CD4-positive, alpha-beta T cell treated with Interleukin-2 at 100 ng/mL for 4 hours (primary cell): ENCODE measurements at places on chromosomes 6 and 20.

GRCh38 chr6:31822036-31822821 lies 5.3 kb upstream of the HSPA1B start:
- peak; percentile 68 for DNase-seq

GRCh38 chr20:23446505-23446904 lies 6.2 kb downstream of the CST11 start:
- DNase-seq: peak; percentile 16

GRCh38 chr6:246352-246751 lies 45.9 kb upstream of the DUSP22 start:
- DNase-seq: no peak

DNA sequence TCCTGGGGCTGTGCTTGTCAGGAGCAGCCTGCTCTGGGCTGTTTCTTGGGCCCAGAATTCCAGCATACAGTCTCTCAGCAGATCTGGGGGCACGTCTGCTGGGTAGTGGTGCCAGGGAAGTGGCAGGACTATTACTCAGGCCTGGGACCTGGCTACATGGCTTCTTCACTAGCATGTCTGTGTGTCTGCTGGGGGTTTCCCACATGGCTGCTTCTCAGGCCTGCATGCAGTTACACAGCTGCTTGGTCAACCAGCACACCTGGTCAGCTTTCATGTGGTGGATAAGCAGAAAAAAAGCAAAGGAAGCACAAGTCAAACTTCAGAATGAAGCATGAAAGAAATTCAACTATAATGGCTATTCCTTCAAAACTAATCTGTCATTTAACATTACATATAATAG lies 316.2 kb upstream of the NOX3 start:
- DNase-seq: no peak

DNA sequence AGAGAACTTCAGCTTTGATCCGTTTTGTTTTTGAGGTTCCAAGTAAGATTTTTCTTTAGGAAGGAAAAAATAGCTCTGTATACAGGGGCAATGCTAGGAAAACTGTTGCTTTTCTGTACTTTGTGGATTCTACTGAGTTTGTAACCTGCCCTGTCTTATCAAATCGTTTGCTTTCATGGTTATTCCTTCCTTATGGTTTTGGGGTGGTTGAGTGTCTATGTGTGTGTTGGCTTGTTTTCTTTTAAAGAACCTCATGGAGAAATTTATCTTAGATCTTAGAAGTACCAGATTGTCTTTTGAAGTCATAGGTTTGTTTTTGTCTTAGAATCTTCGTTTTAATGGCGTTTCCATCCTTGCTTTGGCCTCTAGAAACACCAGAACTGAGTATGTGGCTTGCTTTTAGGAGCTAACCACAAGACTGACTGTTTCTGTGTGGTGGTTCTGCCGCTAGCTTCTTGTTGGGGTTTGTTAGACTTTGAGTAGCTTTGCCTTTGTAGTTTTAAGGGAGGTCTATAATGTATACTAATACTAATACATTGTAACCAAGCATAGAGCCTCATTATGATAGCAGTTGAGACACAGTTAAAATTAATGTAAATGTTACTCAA lies 86.8 kb downstream of the RPP40 start:
- DNase-seq: no peak

DNA sequence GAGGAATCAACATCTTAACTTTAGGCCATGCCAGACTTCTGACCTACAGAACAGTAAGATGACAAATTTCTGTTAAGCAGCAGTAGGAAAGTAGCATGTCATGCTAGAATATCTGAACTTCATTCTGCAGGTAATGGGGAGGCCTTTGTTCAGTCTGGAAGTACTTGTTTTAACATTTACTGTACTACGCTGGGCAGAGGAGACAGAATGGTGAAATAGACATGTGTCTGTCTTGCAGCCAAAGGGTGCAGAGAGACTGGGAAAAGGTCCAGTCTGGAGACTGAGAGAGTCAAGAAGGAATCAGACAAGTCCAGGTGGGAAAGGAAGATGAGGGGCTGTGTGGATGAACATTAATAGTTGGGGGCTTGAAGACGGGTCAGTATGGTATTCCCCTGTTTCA lies 17.5 kb upstream of the ZBTB2 start:
- no peak for DNase-seq

- DNase-seq: no peak
Observed at GRCh38 chr20:51914758-51915157, 112.4 kb upstream of the SALL4 start.

DNA sequence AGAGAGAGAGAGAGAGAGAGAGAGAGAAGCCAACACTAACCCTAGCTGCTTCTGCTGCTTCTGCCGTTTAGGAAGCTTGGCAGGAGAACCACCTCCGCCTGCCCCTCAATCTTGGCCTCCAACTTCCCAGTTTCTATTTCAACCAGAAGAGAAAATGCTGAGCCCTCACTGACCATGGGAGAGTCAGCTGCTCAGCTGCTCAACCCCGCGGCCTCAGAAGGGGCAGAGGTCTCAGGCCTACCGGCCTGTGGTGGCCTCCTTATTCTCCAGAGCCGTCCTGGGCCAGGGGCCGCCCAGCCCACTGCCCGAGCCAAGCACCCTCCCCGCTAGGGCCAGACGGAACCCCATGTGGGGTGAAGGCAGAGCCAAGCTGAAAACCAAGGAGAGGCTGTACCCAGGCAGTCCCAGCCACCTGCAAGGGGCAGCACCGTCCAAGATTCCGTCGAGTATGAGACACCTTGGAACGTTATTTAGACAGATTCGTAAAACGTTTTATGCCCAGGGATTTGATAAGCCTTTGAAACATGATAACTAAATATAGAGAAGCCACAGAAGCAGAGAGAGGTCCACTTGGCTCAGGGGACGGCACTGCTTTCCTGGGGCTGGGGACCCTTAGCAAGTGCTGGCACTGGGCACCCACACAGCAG lies 116.6 kb downstream of the DLL1 start:
- DNase-seq: no peak

- DNase-seq: no peak
Observed at GRCh38 chr6:32483968-32484613, 44.4 kb downstream of the HLA-DRA start.

DNA sequence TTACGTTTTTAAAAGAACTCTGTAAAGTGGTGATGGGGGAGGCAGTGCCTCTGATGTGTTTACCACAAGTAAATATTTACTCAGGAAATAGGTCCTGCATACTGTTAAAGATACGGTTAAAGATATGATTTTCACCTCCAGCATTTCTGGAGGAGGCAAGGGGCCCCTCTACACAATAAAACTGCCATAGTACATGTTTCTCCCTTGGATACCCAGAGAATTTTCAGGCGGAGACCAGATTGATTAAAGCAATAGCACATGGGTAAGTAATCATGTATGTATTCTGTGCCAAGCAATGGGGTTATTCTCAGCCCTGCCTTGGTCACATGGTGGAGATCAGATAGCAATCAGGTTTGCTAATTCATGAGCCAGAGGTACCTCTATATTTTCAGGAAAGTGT lies 9.6 kb downstream of the RIPOR2 start:
- DNase-seq: peak; percentile 52

DNA sequence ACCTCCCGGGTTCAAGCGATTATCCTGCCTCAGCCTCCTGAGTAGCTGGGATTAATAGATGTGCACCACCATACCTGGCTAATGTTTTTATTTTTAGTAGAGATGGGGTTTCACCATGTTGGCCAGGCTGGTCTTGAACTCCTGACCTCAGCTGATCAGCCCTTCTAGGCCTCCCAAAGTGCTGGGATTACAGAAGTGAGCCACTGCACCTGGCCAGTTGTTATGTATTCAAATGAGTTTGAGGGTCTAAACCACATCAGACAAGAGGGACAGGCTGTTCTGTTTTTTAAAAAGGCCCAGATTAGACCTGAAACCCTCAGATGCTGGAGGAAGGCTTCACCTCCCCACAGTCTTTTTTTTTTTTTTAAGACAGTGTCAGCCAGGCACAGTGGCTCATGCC lies 4.1 kb upstream of the SPAG4 start:
- no peak for DNase-seq

- DNase-seq: no peak
Observed at GRCh38 chr20:46584508-46584907, 34.1 kb upstream of the OCSTAMP start.

DNA sequence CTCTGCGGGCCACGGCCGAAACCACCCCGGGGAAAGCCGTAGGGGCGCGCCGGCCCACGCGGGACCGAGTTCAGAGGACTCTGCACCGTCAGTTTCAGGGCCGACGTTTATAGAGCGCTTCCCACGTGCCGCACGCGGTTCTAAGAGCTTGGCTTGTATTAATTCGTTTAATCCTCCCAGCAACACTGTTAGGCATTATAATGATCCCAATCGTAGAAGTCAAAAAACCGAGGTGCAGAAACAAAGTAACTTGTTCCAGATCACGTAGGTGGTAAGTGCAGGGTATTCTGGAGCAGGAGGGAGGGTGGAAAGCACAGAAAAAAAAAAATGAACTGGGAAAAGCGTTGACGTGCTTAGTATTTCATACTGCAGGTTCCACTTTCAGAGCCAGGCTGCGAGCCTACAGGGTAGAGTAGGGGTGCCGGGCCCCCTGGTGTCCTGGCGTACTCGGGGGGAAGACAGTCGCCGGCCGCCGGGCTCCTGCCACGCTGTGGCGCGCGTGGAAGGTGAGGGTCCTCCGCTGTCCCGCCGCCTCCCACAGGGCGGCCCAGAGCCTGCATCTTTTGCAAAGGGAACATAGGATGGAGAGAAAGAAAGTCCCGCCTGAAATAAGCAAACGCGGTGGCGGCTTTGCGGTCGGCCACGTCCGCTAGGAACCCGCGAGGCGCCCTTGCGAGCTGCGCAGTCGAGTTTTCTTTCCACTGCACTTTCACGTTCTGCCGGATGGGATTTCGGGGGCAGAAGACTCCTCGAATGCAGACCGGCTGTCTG lies 10.2 kb upstream of the FOXF2 start:
- DNase-seq: no peak

- DNase-seq: peak; percentile 22
Observed at GRCh38 chr6:143677891-143678791, at the start of gene PHACTR2. TSS of gene PHACTR2 (plus strand) at chr6:143677965. CDS start at chr6:143678164, 199 bp downstream.

GRCh38 chr6:135117413-135117968 lies 62.9 kb upstream of the HBS1L start:
- no peak for DNase-seq

GRCh38 chr6:2756241-2756640 lies 5.5 kb upstream of the MYLK4 start:
- DNase-seq: no peak

DNA sequence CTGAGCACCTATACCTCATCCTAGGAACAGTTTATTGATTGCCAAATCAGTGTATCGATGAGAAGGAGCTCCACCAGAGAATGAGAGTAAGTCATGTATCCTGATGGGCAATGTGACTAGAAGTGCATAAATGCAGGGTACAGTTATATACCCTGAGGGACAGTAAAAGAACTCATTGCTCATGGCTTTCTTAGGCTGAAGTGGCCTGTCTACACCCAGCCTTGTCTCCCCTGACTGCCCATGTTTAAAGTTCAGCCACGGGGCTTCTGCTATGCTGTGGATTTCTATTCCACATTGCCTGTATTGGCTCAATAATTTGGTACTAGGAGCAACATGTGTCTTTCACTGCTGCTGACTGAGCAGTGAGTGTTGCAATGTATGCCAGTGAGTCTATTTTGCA lies 400.4 kb upstream of the IMPG1 start:
- DNase-seq: no peak

GRCh38 chr6:156752666-156753301 lies 24.4 kb upstream of the ARID1B start:
- DNase-seq: no peak

GRCh38 chr6:44388135-44388487 lies 605 bp downstream of the CDC5L start:
- DNase-seq: no peak

GRCh38 chr6:156849806-156850205 lies 72.6 kb downstream of the ARID1B start:
- no peak for DNase-seq

- no peak for DNase-seq
Observed at GRCh38 chr6:81754906-81755305, 2.4 kb upstream of the TENT5A start.

DNA sequence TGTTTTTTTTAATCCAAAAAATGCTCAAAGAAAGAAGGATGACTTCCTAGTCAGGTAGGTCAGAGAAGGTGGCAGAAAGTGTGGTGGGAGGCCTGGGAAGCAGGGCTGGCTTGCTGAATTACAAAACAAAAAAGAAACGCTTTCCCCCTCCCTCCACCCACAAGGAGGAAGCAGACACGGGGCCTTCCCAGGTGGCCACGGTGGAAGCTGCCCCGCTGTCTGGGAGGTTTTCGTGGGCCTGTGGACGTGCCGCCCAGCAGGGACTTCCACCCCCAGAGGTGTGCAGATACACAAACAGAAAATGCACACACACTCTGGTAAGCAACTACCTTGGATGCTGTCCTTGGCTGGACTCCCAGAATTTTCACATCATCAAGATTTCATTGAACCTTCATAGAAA lies 198.2 kb upstream of the CDH4 start:
- DNase-seq: no peak

DNA sequence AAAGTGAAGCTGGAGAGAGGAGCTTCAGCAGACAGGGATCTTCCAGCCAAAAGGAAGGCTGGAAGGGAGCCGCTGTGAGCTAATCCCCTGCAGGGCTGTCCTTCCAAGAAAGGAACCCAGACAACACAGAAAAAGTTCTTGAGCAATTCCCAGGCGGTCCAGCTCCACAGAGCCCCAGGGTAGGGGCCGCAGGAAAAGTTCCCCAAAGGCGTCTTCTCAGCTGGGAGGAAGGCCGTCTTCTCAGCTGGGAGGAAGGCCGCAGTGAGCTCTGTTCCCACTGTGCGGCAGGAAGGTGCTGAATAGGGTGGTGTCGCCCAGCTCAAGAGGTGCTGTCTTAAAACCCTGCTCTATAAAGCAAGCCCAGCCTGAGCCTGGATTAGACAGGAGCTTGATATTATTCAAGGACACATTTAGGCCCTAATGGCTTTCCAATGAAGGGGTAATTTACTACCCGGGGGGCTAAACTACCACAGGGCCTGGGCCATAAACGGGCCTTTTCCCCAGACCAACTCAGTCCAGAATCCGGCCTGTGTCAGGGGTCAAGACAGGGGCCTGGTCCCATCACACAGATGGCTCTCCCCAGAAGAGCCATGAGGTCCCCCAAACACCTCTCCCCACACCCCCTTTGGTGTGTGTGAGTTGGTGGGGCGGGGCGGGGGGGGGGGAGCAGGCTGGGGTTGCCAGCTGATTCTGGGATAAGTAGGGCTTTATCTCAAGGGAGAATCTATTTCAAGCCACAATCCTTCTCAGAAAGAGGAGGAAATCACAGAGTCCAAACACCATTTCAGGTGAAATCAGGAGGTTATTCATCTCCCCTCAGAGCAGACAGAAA lies 103.6 kb downstream of the NOL4L start:
- no peak for DNase-seq

- DNase-seq: no peak
Observed at GRCh38 chr6:20223141-20223540, 10.9 kb upstream of the MBOAT1 start.

DNA sequence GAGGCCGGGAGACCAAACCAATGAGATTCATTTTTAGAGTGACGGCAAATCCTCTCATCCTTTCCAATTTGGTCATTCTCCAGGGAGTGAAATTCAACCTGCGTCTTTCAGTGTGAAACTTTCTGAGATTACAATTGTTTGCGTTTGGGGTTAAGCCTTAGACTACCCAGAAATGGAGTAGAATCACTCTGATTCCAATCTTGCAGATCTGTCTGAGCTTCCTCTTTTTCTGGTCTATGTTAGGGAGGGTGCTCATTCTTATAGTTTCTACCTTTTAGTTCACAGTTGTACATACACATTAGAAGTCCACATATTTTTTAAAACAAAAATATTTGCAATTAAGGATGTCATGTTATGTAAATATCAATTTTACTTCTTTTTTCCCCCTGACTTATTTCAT lies 183.0 kb upstream of the PHACTR1 start:
- no peak for DNase-seq
